ENCODE measurements at places on chromosomes 13 and 19. TPM values are rescaled to one million over a fixed set of nuclear protein-coding genes. Genes with fewer than 3 reads are reported as not detected.

CYP2A6 gene
- polyA plus RNA-seq, result 0.04 TPM

- no peak for DNase-seq
Observed at GRCh38 chr13:31930901-31931522, 100.6 kb upstream of the FRY start.

TMEM238 gene
- polyA plus RNA-seq, result 9.4 TPM

- no peak for DNase-seq
Observed at GRCh38 chr13:98941126-98941525, 36.7 kb downstream of the DOCK9 start.

GRCh38 chr19:46107371-46107770 is 17.1 kb downstream of the IGFL3 start:
- no peak for DNase-seq

PCDH8 gene
- 0.78 TPM for polyA plus RNA-seq

All from small intestine (tissue), 16 donors.